Breast epithelium (tissue), 4 donors: ENCODE measurements at places on chromosomes 4 and X. TPM values are rescaled to one million over a fixed set of nuclear protein-coding genes. Genes with fewer than 3 reads are reported as not detected.

DNA sequence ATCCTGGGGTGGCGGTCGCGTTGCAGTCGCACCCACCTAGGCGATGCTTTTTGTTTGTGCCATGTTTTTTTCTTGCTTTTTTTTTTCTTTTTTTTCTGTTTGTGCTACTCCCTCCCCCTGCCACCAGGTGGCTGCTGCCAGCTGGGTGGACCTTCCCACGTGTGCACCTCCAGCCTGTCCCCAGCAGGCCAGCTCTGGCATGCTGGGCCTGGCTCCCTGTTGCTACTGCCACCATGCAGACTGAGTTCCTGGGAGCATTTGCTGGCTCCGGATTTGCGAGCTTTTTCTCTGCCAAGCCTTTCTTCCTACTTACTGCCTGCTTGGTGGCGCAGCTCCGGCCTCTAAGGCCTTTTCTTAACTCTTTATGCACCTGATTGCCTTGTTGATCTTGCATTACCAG, 161.2 kb upstream of the WDFY3 start:
- no peaks in the 10 kb centered on the region for H3K4me1 ChIP-seq
- H3K4me3 ChIP-seq = no peak overlapping the region
- no peaks in the 10 kb centered on the region for H3K36me3 ChIP-seq
- no peaks in the 10 kb centered on the region for H3K27me3 ChIP-seq

DNA sequence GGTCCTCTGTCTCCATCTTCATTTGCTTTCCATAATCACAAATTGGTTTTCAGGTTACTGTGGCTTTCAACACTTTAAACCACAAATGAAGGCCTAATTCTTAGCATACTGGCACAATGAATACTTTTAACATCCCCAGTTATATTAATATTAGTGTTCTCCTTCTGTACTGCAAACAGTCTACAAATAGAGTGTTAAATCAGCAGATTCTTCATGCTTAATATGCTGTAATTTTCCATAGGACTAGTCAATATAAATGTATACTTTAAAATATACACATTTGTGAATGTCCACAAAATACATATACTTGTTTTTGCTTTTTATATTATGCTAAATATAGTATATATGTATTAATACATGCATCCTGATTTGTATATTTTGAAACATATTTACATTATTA, 72.6 kb downstream of the SH3RF1 start:
- no peak overlapping the region for H3K27ac ChIP-seq
- no peak for DNase-seq
- no peak overlapping the region for H3K4me3 ChIP-seq

- H3K36me3 ChIP-seq = no peaks in the 10 kb centered on the region
- DNase-seq = no peak
- no peaks in the 10 kb centered on the region for H3K4me1 ChIP-seq
- peaks cover 6% of the 10 kb centered on the region for H3K27me3 ChIP-seq
- no peak overlapping the region for H3K4me3 ChIP-seq
- no peak overlapping the region for H3K27ac ChIP-seq
These were observed 75.7 kb downstream of the SH2D1A start for GRCh38 chrX:124421898-124422655.

GRCh38 chr4:153257151-153257620, 52.9 kb downstream of the TRIM2 start:
- no peak overlapping the region for H3K4me3 ChIP-seq
- no peaks in the 10 kb centered on the region for H3K27me3 ChIP-seq
- DNase-seq = no peak
- H3K36me3 ChIP-seq = no peaks in the 10 kb centered on the region

Gene KLHL4
- 1.2 TPM for total RNA-seq

Gene FAM184B
- total RNA-seq = not detected

- H3K36me3 ChIP-seq = no peaks in the 10 kb centered on the region
- no peak overlapping the region for H3K4me3 ChIP-seq
- DNase-seq = no peak
- H3K4me1 ChIP-seq = no peaks in the 10 kb centered on the region
- H3K27ac ChIP-seq = no peak overlapping the region
These were observed 110.3 kb downstream of the SHROOM3 start for GRCh38 chr4:76545226-76545884.
